ENCODE measurements at places on chromosomes 3 and 15. TPM values are rescaled to one million over a fixed set of nuclear protein-coding genes. Genes with fewer than 3 reads are reported as not detected.

FBXW12 gene
- total RNA-seq, result not detected

DNA sequence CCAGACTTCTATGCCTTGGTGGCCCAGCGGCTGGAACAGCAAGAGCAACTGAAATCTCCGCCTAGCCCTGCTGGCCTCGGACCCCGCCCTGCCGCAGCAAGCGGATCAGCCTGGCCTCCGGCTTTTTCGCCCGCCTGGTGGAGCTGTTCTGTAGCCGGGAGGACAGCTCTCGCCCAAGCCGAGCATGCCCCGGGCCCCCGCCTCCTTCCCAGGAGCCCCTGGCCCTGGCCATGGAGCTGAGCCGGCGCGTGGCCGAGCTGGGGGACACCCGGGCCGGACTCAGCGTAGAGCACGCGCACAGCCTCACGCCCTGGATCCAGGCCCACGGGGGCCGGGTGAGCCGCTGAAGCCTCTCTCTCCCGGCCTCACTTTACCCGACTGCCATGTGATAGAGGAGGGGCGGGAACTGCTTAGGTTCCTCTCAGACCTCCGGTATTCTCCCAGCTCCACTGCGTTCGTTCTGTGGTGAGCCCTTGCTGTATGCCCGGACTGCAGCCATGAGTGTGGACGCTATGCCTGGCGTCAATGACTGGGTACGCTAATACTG lies 24.1 kb upstream of the MRPL3 start:
- DNase-seq, result peak; percentile 36

GRCh38 chr15:65939901-65940617 lies 70.8 kb downstream of the RAB11A start:
- DNase-seq, result peak; percentile 99

GRCh38 chr15:31302029-31302657 lies 24.5 kb upstream of the KLF13 start:
- DNase-seq, result no peak

Measured in renal cortical epithelial cell (primary cell).